CD4-positive, alpha-beta T cell (primary cell): ENCODE measurements at places on chromosomes 4 and X.

DNA sequence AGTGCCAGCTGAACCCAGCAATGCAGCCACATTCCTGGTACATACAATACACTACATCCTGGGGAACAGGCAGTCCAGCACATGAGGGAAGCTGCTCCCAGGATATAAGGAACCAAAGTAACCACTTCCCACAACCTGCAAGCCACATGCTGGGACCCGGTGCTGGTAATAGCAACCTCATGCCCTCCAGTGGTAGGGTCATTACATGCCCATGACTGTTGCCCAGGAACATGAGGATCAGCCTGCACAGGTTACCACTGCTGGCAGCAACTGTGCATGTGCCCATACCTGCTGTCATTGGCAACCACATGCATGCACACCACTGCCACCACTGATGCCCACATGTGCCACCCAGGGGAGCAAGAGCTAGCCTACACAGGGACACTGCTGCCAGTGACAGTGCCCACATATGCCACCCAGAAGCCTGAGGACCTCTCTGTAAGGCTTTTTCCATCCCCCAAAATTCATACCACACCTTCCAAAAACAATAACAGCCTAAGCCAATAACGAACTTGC is 1982.5 kb downstream of the ARAP2 start:
- DNase-seq, result no peak

GRCh38 chr4:71635139-71635748 is 148.6 kb downstream of the GC start:
- no peak for DNase-seq

DNA sequence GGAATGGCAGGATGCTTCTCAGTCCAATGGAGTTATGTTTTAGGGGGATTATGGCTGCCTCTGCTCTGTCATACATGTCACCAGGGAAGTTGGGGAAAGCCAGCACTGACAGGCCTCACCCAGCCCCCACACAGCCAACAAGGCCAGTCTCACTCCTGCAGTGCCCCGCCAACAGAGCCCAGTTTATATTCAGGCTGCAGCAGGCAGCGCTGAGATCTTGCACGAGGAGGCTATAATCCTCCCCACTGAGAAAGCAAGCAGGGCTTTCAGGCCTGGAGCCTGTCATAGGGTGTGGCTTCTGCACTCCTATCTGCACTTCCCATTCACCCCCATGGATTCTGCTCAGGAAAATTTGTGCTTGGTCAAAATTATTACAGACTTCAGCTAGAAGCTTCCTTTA is 25.1 kb downstream of the ADAD1 start:
- DNase-seq, result no peak

DNA sequence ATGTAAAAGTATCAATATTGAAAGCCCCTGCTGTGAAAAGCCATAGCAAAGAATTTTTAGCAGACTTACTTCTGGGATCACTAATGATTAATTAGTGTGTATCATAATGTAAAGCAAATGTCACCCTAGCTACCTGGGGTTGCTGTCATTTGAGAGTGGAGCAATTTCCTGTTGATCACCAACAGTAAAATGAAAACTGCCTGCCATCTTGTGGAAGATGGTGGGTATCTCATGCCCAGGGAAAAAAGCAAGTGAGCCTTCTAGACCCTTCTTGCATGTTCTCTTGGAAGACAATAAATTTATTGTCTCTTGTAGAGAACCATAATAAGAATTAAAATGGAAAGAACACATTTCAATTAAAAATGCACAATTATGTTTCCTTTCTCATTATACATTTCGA is 360.2 kb downstream of the ZIC3 start:
- no peak for DNase-seq

DNA sequence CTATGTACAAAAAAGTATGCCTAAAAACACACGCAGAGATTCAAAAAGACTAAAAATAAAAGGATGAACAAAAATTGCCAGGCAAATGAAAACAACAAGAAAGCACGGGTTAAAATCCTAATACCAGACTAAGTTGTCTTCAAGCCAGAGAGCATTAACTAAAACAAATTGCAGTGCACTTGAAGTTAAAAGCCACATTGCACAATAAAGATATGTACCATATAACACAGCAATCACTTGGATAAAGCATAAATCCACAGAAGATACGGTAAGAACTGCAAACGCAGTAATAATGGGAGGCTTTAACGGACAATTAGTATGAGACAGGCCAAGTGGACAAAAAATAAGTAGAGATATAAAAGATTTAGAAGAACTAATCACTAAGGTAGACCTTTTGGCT is 14.9 kb downstream of the CCDC158 start:
- DNase-seq, result no peak

- no peak for DNase-seq
Measured at GRCh38 chrX:127177966-127178365, 358.4 kb downstream of the PRR32 start.
